ENCODE measurements at places on chromosomes 3 and 15. TPM values are rescaled to one million over a fixed set of nuclear protein-coding genes. Genes with fewer than 3 reads are reported as not detected.

The PCSK6 gene
- 10.1 TPM for total RNA-seq

GRCh38 chr3:55204417-55204816, 276.6 kb upstream of the LRTM1 start:
- H3K27ac ChIP-seq: no peak overlapping the region
- no peaks in the 10 kb centered on the region for H3K36me3 ChIP-seq
- no peaks in the 10 kb centered on the region for H3K27me3 ChIP-seq
- no peak for DNase-seq
- peaks cover 5% of the 10 kb centered on the region for H3K4me1 ChIP-seq

The NUP210 gene
- total RNA-seq: 19.1 TPM

- no peaks in the 10 kb centered on the region for H3K36me3 ChIP-seq
- H3K4me3 ChIP-seq: no peak overlapping the region
- no peaks in the 10 kb centered on the region for H3K4me1 ChIP-seq
- DNase-seq: no peak
Measured at GRCh38 chr15:61243983-61244593, 15.0 kb upstream of the RORA start.

- H3K4me1 ChIP-seq: no peaks in the 10 kb centered on the region
- no peaks in the 10 kb centered on the region for H3K27me3 ChIP-seq
- DNase-seq: no peak
- no peaks in the 10 kb centered on the region for H3K36me3 ChIP-seq
- no peak overlapping the region for H3K27ac ChIP-seq
Measured at GRCh38 chr3:36905545-36905944, 39.3 kb downstream of the TRANK1 start.

The DNAH12 gene
- total RNA-seq: 0.52 TPM

DNA sequence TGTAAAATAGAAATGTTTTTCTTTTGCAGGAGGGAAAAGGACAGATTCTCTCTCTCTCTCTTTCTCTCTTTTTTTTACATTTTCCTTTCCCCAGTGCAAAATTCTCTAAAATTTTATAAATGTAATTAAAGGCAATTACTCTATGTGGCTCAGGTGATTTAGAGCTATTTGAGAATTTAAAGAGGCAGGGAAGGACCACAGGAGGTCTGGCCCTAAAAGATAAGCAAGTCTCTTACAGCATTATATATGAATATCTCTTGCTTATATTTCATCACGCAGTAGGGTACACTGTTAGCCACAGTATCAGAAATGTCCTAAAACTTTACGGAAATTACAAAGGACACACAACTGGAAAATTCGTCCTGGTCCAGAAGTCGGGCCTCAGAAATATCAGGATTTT, 70.5 kb upstream of the PPIB start:
- no peaks in the 10 kb centered on the region for H3K27me3 ChIP-seq
- H3K4me3 ChIP-seq: no peak overlapping the region
- no peaks in the 10 kb centered on the region for H3K36me3 ChIP-seq

GRCh38 chr15:64842096-64842939, 603 bp downstream of the PLEKHO2 start:
- H3K4me3 ChIP-seq: peak overlapping the region; percentile 92
- DNase-seq: no peak
- H3K4me1 ChIP-seq: peaks cover 27% of the 10 kb centered on the region
- no peaks in the 10 kb centered on the region for H3K27me3 ChIP-seq
- H3K36me3 ChIP-seq: no peaks in the 10 kb centered on the region

- no peaks in the 10 kb centered on the region for H3K36me3 ChIP-seq
- H3K4me1 ChIP-seq: no peaks in the 10 kb centered on the region
- H3K27me3 ChIP-seq: no peaks in the 10 kb centered on the region
- DNase-seq: no peak
- no peak overlapping the region for H3K27ac ChIP-seq
Measured at GRCh38 chr3:106985721-106986120, 391.5 kb upstream of the CCDC54 start.

- no peak overlapping the region for H3K4me3 ChIP-seq
- no peak for DNase-seq
- no peaks in the 10 kb centered on the region for H3K4me1 ChIP-seq
- no peaks in the 10 kb centered on the region for H3K36me3 ChIP-seq
- H3K27ac ChIP-seq: no peak overlapping the region
- no peaks in the 10 kb centered on the region for H3K27me3 ChIP-seq
Measured at GRCh38 chr3:46344476-46344875, 9.4 kb upstream of the CCR2 start.

DNA sequence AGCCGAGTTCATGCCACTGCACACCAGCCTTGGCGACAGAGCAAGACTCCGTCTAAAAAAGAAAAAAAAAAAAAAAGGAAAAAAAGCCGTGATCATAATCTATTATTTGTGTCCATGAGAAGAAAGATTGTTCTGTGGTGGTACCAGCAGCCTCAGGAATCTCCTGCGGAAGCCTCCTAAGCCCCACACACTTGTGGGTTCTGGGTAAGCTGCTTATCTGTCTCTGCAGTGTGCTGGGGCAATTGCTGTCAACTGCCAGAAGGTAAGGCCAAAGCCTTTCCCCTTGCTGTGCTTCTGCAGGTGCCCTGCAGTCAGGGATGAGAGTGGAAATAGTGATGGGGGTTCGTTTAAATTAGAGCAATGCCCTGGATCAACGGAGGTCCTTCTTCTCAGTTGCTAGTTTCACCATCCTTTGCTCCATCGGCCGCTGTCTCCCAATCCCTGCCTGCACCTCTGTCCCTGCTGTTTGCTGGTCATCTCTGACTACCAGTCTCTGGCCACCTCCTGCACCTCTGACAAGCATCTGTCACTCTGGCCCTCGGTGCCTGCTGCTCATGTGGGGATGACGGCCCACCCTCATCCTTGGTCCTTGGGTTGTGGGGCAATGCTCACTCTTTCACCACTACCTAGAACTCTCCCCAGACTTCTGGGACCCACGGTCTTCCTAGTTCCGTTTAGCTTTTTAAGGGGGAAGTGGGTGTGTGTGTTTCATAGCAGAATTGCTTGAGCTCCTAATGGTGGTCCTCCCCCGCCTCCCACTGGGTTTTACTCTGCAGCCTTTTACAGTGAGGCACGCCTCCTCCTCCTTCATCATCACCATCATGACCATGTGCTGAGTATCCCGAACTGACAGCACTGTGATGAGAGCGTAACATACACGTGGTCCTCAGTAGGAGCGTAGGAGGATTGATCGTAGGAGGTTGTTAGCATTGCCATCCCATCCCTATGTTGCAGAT, 25.5 kb downstream of the CHRD start:
- H3K36me3 ChIP-seq: no peaks in the 10 kb centered on the region
- H3K27ac ChIP-seq: no peak overlapping the region
- no peak overlapping the region for H3K4me3 ChIP-seq
- no peaks in the 10 kb centered on the region for H3K4me1 ChIP-seq
- no peaks in the 10 kb centered on the region for H3K27me3 ChIP-seq
- no peak for DNase-seq

The GUCA1C gene
- total RNA-seq: 4.4 TPM

- H3K4me3 ChIP-seq: no peak overlapping the region
- DNase-seq: no peak
- H3K27me3 ChIP-seq: no peaks in the 10 kb centered on the region
Measured at GRCh38 chr3:86562090-86562489, 428.9 kb downstream of the VGLL3 start.

GRCh38 chr3:186209810-186210752, 101.2 kb upstream of the ETV5 start:
- peaks cover 24% of the 10 kb centered on the region for H3K4me1 ChIP-seq
- DNase-seq: peak; percentile 73
- H3K36me3 ChIP-seq: no peaks in the 10 kb centered on the region

The KBTBD8 gene
- 0.78 TPM for total RNA-seq

The PARP15 gene
- total RNA-seq: 0.52 TPM

The CCDC54 gene
- total RNA-seq: not detected

- H3K27ac ChIP-seq: no peak overlapping the region
- no peaks in the 10 kb centered on the region for H3K27me3 ChIP-seq
- no peak for DNase-seq
- H3K4me3 ChIP-seq: no peak overlapping the region
- H3K4me1 ChIP-seq: no peaks in the 10 kb centered on the region
- H3K36me3 ChIP-seq: no peaks in the 10 kb centered on the region
Measured at GRCh38 chr15:72614810-72615532, 39.5 kb upstream of the GOLGA6B start.

GRCh38 chr3:190017521-190018288, 103.0 kb downstream of the P3H2 start:
- H3K36me3 ChIP-seq: no peaks in the 10 kb centered on the region
- H3K4me3 ChIP-seq: no peak overlapping the region
- H3K4me1 ChIP-seq: no peaks in the 10 kb centered on the region
- DNase-seq: peak; percentile 39
- H3K27me3 ChIP-seq: no peaks in the 10 kb centered on the region

DNA sequence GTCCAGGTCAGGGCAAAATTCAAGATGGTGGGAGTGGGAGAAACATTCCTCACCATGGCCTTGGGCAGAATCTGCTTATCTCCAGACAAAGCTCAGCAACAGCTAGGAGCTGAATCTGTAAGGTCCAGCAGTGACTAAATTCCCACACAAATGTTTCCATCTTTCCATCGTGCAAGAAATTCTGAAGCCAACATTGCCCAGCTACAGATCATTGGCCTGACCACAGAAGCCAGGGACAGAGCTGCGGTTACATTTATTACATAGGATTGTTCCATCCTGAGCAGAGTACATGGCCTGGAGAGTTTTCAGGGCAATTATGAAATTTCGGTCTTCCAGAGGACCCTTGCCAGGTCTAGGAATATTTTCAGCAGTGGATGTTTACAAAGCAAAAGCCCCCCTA, 100.3 kb downstream of the LIPC start:
- peaks cover 33% of the 10 kb centered on the region for H3K4me1 ChIP-seq
- no peak overlapping the region for H3K4me3 ChIP-seq
- no peaks in the 10 kb centered on the region for H3K36me3 ChIP-seq
- no peaks in the 10 kb centered on the region for H3K27me3 ChIP-seq
- DNase-seq: no peak

DNA sequence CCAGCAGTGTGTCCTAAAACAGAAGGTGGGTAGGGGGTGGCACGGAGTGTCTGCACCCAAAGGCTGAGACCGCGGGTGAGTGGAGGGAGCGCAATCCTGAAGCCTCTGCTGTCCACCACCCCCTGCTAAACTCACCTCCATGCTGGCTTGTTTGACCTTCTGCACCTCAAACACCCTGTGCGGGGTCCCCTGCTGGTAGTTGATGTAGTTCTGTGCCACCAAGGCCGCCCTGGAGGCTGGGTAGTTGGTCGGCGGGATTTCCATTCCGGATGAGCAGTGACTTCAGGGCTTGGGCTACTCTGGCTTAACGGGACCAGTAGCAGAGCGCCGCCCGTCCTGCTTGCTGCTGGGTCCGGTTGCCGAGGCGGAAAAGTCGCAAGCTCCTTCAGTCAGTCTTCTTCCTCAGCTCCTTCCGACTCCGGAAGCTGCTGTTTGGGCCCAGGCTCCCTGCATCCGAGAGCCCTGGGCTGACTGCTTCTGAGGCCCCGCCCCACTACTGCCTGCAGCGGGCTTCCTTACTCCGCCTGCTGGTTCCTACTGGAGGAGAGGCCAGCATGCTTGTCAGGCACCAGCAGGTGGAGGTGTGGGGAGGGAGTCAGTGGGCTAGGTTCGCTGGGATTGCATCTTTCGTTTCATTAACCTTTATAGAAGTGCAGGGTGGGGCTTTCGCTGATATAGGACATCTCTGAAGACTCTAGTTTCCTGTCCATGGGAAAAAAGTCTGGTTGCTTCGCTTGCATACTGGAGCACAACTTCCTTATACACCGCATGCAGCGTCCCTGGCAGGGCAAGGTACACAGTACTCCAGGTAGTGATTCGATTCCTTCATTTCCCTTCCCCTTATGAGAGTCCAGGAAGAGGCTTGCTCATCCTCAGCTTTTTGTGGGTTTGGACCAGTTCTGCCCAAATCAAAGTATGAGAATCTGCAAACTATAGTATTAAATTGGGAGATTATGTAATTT, at the start of gene LXN:
LXN (minus strand) TSS at position 434 of the 962 bp plus-strand sequence; CDS start at position 264, 170 bp downstream.
- no peaks in the 10 kb centered on the region for H3K27me3 ChIP-seq
- H3K4me1 ChIP-seq: peaks cover 16% of the 10 kb centered on the region
- H3K27ac ChIP-seq: peak within 1 kb of the TSS; percentile 56

DNA sequence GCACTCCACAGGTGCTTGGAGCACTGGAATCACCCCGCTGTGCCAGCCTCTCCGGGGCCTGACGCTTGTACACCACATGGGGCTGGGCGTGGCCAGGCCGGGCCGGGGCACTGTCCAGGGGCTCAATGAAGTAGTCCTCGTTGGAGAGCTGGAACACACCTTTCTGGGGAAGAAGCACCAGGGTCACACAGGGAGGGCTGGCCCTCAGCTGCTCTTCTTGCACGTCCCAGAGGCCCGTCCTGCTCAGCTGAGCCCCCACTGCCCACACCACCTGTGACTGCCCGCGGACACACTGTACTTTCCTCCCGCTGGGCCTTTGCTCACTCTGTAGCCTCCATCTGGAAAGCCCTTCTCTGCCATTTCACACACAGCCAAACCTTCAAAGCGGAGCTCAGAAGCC, 13.3 kb downstream of the ADAMTS7 start:
- H3K27me3 ChIP-seq: no peaks in the 10 kb centered on the region
- H3K27ac ChIP-seq: no peak overlapping the region
- no peak for DNase-seq
- H3K36me3 ChIP-seq: no peaks in the 10 kb centered on the region

The TRIM71 gene
- not detected for total RNA-seq

The MINAR1 gene
- 4.7 TPM for total RNA-seq

DNA sequence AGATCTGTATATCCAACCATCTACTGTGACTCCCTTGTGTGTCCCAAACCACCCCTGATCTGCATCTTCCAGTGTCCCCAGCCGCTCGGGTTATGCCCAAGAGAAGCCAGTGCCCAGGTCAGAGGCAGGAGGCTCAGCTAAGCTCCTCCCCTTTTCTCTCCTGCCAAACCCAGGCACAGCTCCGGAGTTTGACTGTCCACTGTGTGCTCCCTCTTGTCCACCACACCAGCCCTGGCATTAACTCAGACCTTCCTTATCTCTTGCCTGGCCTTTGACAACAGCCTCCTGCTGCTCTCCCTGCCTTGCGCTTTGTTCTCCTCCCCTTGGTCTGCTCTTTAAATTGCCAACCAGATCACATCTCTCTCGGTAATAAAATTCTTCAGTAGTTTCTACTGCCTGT, 39.3 kb downstream of the DGKG start:
- no peaks in the 10 kb centered on the region for H3K4me1 ChIP-seq
- no peak overlapping the region for H3K4me3 ChIP-seq
- no peaks in the 10 kb centered on the region for H3K36me3 ChIP-seq
- no peaks in the 10 kb centered on the region for H3K27me3 ChIP-seq
- H3K27ac ChIP-seq: no peak overlapping the region

DNA sequence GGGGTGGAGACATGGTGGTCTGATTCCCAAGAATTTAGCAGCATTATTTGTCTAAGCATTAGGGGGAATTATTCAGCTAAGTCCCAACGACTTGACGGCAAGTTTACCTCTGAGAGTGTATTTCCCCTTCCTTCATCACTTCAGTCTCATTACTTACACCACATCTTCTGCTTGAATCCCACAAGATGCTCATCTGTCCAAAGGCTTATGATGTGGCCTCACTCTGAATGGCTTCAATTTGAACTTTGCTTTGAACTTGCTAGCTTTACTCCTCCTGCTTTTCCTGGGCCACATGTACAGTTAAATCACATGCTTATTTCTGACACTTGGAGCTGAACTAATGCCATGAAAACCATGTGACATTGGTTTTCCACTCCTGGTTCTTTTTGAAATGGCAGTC, 231.3 kb upstream of the SATB1 start:
- H3K36me3 ChIP-seq: no peaks in the 10 kb centered on the region
- no peak for DNase-seq

The P2RY13 gene
- 0.33 TPM for total RNA-seq

GRCh38 chr3:126961191-126961790, 21.6 kb upstream of the PLXNA1 start:
- H3K27ac ChIP-seq: no peak overlapping the region
- peaks cover 16% of the 10 kb centered on the region for H3K4me1 ChIP-seq
- no peaks in the 10 kb centered on the region for H3K36me3 ChIP-seq
- no peak overlapping the region for H3K4me3 ChIP-seq
- no peaks in the 10 kb centered on the region for H3K27me3 ChIP-seq

- H3K4me3 ChIP-seq: no peak overlapping the region
- H3K4me1 ChIP-seq: no peaks in the 10 kb centered on the region
- no peak overlapping the region for H3K27ac ChIP-seq
- no peak for DNase-seq
Measured at GRCh38 chr3:159532577-159532976, 456.1 kb upstream of the IL12A start.

The NEDD4 gene
- total RNA-seq: 8.0 TPM

Measured in body of pancreas (tissue), 4 donors.